ENCODE measurements at places on chromosomes 2 and 18.
A peak's percentile ranks its signal among the peaks of the same experiment; 100 is the strongest.

- DNase-seq = no peak
These were observed 293.1 kb upstream of the ERBB4 start for GRCh38 chr2:212831671-212832199.

- DNase-seq = no peak
These were observed 93.0 kb downstream of the COL6A3 start for GRCh38 chr2:237320801-237321560.

DNA sequence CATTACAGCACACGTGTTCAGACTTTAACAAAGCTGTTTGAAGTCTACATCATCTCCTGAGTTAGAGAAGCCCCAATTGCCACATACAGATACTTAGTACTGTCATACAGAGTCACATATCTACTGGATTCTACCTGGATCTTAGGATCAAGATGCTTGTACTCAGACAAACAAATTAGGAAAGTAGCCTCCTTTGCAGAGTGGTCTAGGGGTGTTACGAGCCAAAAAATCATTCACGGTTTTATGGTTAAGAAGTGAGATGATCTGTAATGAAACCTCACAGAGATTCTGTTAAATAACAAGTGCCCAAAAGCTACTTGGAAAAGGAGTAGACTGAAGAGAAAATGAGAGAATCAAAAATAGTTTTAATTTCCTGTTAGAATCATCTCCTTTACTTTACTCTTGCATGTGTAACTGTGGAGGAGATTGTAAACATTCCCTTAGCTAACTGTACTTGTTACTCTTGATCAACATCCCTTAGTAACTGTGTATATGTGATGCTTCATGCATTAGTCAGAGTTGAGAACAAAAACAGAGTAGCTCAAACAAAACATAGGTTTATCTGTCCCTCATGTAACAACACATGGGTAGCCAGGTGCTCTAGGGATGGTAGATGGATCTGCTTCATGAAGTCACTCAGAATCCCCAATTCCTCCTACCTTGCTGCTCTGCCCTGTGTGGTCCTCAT lies 16.4 kb upstream of the IL1RL1 start:
- no peak for DNase-seq

DNA sequence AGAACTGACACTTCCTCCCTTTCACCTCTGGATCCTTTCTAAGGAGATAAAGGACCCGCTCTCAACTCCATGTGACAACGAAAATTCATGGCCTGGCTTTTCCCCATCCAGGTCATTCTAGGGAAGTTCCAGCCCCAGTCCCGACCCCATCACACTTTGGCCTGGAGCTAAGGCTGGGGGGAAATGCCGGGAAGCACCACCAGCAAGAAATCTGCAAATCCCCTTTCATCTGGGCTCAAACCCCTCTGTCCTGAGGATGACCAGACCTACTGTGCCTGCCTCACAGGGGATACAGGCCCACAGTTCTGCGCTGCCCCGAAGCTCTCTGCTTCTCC lies 1.3 kb downstream of the SIX2 start:
- DNase-seq = no peak

- DNase-seq = peak; percentile 11
These were observed 171.8 kb downstream of the ICOS start for GRCh38 chr2:204108330-204108751.

- DNase-seq = no peak
These were observed 51.5 kb downstream of the PUM2 start for GRCh38 chr2:20299113-20299512.

GRCh38 chr18:79022603-79023002 lies 43.0 kb downstream of the SALL3 start:
- no peak for DNase-seq

- no peak for DNase-seq
These were observed 84.5 kb upstream of the DTNB start for GRCh38 chr2:25757906-25758305.

GRCh38 chr2:180975585-180975984 lies 4.8 kb upstream of the UBE2E3 start:
- DNase-seq = no peak

DNA sequence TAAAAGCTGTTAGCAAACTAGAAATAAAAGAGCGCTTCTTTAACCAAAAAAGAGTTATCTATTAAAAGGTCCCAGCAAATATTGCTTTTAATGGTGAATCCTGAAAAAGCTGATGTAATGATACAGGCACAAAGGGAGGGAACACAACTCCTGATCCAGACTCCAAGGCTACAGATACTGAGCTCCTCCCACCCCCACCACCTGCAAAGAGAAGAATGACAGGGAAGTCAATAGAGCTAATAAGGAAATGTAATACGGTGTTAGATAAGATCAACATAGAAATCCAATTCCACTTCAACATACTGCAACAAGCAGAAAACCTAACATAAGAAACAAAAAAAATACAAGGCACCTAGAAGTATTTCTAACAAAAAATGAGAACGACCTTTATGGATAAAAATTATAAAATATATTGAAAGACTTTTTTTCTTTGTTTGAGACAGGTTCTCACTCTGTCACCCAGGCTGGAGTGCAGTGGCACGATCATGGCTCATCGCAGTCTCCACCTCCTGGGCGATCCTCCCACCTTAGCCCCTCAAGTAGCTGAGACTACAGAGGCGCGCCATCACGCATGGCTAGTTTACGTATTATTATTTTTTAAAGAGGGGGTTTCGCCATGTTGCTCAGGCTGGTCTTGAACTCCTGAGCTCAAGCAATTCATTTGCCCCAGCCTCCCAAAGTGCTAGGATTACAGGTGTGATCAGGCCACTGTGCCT lies 192.2 kb downstream of the HDAC4 start:
- peak; percentile 1 for DNase-seq

GRCh38 chr2:150911766-150912280 lies 349.8 kb downstream of the RBM43 start:
- DNase-seq = no peak

GRCh38 chr2:64177315-64177714 lies 33.1 kb upstream of the PELI1 start:
- no peak for DNase-seq

- DNase-seq = peak; percentile 29
These were observed 101.2 kb upstream of the FSHR start for GRCh38 chr2:49255409-49255971.

- no peak for DNase-seq
These were observed 158.6 kb upstream of the SERTAD2 start for GRCh38 chr2:64812285-64812684.

DNA sequence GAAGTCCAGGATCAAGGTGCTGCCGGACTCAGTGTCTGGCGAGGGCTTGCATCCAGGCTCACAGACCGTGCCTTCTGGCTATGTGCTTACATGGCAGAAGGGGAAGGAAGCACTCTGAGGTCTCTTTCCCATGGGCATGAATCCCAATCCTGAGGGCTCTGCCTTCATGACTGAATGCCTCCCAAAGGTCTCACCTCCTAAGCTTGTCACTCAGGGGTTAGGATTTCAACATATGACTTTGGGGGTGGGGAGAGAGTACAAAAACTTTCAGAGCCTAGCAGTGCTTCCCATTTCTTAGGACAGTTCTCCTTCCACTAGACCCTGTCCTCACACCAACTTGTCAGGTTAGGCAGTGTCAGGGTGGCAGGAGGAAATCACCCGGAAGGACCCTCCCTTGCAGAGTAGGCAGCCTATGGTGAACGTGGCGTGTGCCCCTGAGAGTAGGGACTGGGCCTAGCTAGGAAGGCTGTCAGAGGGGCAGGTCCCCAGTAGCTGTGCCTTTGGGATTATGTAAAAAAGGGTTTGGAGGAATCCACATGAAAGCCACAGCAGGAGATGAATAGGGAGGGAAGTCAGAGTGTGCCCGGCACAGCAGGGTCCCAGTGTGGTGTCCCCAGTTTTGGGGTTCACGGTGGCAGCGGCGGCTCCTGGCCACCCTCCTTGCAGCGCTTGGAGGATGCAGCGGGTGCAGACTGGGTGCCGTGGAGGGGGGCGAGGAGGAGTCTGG lies 233.3 kb downstream of the LDLRAD4 start:
- no peak for DNase-seq

GRCh38 chr2:55970500-55970899 lies 46.9 kb upstream of the EFEMP1 start:
- DNase-seq = no peak

DNA sequence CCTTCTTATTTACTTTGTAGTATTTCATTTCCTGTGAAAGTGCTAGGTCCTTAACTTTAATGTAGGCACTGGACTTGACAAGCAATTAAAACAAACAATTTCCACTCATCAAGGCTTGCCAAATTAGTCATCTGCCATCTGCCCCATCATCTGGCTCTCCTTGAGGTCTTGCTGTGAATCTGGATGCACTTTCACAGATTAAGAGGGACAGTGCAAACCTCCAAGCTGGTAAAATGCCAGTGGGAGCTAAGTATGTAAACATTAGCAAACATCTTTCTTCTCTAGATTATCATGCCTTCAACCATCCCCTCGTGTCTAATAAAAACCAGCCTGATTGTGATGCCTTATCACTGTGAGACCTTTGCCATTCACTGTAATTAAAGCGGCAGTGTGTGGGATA lies 402.9 kb downstream of the ERBB4 start:
- peak; percentile 32 for DNase-seq

DNA sequence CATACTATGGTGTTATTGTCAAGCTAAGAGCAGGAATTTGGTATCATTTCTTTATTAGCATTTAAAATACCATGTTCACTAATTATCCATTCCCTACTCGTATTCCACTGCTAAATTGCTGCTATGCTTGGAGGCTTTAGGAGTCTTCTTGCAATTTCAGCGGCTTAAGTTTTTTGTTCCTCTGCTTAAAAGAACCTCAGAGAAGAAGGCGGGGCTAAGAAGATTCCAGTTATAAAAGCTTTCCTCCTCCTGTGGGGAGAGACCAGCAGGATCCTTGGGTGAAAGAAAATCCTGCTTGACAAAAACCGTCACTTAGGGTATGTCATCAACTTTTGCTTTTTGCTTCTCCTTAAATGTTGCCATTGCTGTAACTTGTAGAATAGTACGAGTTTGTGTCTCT lies at the start of gene TRPM8:
Gene TRPM8 (plus strand): TSS at position 258 of the 400 bp plus-strand sequence. CDS start 9,165 bp downstream, outside the sequence.
- DNase-seq = no peak
